ENCODE measurements at places on chromosomes 4 and X. TPM values are rescaled to one million over a fixed set of nuclear protein-coding genes. Genes with fewer than 3 reads are reported as not detected.

GRCh38 chrX:147894366-147894963 is 17.3 kb upstream of the FMR1 start:
- DNase-seq: no peak

DNA sequence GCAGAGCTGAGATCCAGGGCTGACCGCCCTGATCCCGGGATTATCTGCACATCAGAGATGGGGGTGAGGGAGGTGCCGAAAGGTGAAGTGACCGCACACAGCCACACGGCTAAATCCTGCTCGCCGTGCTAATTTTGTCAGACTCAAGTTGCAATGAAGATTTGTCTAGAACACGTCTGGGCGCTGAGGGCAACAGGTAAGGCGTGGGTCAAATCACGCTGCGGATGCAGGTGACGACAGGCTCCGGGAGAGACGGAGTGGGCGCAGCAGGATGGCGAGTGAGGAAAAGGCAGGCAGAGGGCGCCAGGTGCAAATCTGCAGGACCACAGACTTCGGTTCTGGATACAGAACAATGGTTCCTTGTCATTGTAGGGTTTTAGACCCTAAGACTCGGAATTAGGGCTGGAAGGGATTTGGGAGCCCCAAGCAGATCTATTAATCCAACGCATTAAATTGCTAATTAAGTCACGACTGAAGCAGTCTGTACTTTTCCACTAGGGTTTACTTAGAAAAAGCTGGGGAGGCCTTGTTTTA is 1.9 kb upstream of the TBC1D14 start:
- DNase-seq: peak; percentile 79

Gene AFAP1
- 31.4 TPM for total RNA-seq

Gene SSX2
- not detected for total RNA-seq

Measured in mucosa of descending colon (tissue), 3 donors.